Fibroblast of skin of right quadriceps (primary cell): ENCODE measurements at places on chromosomes 4 and X.

DNA sequence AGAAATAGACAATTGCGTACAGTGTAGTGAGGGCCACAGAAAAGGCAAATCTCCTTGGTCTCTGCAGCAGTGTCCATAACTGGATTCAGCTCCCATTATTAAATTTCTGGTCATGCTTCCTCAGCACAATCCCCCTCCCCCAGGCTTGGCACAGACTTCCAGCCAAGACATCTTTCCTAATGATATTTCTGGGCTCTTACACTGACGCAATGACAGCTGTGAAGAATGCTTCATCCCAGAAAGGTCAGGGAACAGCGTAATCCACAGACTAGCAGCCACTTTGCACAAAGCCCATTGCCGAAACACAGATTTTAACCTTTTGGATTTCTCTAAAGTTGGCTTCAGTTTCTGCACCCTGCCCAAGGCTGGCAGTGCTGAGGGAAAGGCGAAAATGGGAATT lies 597.6 kb upstream of the CPEB2 start:
- peak; percentile 2 for DNase-seq

DNA sequence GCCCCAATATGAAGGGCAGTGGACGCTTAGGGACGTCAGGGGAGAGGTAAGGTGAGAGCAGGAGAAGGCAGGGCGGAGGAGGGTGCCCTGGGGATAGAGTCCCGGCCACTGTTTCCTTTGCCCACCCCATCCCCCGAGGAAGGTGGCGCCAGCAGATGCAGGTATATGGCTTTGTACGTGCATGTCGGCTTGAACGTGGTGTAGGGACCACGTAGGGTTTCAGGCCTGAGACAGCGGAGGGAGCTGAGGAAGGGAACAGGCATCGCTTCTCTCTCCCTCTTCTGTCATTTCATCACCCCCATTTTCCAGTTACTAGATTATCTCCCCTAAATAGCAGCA lies 97.9 kb downstream of the PHKA2 start:
- DNase-seq, result no peak

- DNase-seq, result no peak
Observed at GRCh38 chr4:6989331-6989923, 53.7 kb upstream of the TADA2B start.

DNA sequence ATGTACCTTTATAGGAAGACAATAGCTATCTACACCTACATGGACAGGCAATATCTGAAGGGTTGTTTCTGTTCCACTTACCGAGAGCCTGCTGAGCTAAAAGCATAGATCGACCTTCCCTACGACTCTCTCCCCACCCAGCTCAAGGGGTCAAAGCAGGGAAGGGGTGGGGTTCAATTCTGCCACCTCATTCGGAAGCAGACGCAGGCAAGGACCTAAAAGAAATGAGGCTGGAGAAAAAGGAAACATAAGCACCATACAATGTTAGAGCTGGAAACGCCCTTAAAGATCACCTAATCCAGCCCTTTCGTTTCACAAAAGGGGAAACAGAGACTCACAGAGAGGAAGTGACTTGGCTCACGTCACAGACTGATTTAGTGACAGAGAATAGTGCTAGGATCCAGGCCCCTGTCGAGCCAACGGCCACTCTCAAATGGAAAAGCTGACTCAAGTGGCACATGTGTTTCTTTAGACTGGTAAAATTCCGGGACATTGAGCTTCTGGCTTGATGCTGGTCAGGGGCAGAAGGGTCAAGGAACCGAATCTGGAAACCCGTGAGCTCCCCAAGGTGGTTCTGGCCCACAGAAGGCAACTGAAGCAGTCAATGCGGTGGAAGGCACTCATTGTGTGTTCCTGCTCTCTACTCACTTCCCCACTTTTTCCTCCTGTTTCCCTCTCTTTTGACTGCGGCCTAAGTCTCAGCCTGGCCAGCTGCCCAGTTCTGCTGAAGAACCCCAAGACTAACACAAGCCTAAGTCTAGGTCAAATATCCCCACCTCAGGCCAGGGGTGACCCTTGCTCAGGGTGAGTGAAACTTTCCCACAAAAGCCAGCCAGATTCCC lies 7.5 kb downstream of the SEPTIN6 start:
- no peak for DNase-seq

DNA sequence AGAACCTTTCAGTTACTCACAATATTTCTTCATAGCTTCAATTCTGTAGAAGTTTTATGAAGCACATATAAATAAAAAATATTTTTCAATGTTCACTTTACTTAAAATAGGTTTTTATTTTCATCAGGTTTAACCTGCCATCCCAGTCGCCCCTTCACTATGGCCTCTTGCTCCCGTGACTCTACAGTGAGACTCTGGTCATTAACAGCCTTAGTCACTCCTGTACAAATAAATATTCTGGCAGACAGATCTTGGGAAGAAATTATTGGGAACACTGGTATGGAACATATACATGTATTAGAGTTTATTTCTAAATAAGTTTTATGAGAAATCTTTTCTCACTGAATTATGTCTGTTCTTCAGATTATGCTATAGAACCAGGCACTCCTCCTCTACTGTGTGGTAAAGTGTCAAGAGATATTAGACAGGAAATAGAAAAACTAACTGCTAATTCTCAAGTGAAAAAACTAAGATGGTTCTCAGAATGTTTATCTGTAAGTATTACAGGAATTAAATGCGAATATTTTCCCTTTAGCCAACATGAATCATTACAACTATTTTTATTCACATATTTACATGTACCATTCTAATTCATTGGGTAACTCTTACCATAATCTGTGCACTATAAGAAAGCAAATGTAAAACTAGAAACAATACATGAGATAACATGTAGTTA lies 45.6 kb downstream of the SPATA4 start:
- no peak for DNase-seq
